ENCODE measurements at places on chromosomes 12 and 14.
A peak's percentile ranks its signal among the peaks of the same experiment; 100 is the strongest.

DNA sequence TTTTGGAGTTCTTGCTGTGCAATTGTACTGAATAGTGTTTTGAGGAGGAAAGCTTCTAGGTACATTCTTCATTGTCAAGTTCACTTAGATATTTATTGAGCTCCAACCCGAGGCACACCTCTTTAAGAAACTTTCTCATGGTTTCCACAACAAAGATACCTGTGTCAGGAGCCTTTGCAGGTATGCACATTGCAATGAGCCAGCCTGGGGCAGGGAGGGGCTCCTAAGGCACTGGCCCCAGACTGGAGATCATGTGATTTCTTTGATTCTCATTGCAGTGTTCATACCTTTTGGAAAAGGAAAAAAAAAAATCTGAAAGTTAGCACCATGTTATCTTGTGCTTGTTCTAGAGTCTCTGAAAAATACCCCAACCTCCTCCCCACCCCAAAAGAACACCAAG is 80.3 kb downstream of the PRMT8 start:
- no peak for DNase-seq

DNA sequence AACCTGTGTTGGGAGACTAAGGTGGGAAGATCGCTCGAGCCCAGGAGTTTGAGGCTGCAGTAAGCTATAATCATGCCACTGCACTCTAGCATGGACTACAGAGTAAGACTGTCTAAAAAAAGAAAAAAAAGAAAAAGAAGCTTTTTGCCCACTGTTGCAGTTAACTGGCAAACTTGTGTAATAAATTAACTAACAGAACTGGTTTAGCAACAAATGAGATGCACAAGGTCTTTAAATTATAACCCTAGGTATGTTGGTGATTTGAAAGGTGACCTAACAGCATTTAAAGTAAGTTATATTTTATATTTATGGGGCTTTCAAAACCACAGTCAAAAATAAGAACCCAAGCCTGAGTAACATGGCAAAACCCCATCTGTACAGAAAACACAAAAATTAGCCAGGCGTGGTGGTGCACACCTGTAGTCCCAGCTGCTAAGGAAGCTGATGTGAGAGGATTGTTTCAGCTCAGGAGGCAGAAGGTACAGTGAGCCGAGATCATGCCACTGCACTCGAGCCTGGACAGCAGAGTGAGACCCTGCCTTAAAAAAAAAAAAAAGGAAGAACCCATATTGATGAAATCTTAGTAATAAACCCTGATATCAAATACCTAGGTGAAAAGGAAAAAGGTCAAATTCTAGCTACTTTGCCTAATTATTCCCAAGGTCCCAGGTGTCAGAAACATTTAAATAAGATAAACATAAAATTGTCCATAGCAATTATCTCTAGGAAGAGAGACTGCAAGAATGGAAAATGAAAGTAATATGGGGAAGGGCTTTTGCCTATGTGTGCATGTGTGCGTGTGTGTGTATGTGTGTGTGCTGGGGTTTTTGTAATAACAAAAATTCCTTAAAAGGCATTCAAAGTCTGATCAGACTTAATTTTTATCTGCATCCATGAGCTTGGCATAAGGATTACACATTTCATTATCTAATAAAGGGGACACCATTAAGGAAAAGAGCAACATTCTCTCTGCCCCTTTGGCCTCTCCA is 15.4 kb downstream of the SYNE2 start:
- peak; percentile 16 for DNase-seq

DNA sequence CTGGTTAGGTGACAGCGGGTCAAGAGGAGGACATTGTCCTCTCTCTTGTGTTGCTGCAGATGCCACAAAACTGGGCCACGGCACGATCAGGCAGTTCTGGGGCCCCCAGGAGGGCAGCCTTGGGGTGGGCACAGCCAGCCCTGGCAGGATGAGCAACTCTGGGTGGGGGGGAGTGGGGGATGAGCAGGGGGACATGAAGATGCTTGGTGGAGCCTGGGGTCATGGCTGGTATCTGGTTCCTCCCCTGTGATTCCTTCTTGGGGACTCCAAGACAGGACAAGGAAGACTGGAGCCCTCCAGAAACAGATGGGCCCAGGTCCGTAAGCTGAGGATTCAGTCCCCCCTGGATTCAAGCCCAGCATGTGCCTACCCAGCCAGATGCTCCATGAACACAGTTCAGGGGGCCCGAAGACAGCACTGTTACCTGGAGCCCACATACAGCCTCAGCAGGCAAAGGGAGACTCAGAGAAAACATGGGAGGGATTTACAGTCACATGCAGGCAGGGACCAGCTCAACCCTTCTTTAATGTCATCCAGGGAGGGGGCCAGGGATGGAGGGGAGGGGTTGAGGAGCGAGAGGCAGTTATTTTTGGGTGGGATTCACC is 10.4 kb downstream of the SERPINA1 start:
- no peak for DNase-seq

GRCh38 chr12:112677050-112677765 is 114.3 kb upstream of the RPH3A start:
- DNase-seq, result no peak

- peak; percentile 77 for DNase-seq
Observed at GRCh38 chr14:92783813-92784431, 10.2 kb upstream of the GOLGA5 start.

GRCh38 chr12:113820309-113820708 is 145.8 kb downstream of the RBM19 start:
- DNase-seq, result no peak

GRCh38 chr14:21498540-21499526 is 12.3 kb downstream of the METTL3 start:
- peak; percentile 64 for DNase-seq

DNA sequence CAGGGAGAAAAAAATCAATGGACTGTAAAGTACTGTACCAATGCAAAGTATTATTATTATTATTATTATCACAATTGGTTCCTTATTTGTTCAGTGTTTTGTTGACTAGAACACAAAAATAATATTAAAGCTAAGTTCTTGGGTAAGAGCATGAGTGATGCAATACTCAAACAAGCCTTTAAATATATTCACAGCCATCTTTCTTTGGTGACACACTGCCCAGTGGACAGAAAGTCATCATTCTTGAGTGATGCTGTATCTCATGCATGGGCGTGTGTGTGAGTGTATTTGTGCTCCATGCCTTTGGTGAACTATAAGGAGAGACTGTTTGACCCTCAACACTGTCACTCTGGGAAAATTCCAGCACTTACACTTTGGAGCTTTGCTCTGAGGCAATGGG is 93.6 kb downstream of the KCNK10 start:
- DNase-seq, result no peak

DNA sequence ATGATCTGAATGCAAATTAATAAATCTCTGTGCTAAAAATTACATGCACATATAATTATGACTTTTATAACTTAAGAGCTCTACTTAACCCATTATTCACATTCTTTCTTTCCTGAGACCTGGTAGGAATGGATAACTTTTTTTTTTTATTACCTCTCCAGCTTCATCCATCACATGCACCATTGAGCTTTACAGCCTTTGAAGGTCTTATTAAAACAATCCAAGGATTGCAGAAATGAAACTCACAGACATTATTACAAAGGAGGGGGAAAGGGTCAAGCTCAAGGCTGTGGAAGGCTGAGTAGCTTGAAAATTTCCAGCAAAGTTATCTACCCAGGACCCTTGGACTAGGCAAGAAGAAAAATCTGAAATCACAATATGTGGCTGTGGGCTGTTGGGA is 202.5 kb upstream of the GRIP1 start:
- DNase-seq, result no peak

DNA sequence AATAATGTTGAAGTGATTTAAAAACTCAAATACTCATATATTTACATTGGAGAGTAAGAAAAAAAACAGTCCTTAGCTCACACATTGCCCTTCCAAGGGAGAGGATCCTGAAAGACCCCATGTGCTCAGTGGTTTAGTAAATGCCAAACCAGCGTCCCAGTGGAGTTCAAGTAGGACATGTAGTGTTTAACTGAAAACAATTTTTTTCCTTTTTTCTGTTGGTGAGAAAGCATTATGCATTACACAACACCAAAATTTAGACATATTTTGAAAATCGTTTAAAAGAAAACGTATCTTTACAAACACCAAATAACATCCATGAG is 33.6 kb downstream of the UBR7 start:
- DNase-seq, result no peak

- no peak for DNase-seq
Observed at GRCh38 chr12:62618319-62618718, 151.7 kb downstream of the MON2 start.

DNA sequence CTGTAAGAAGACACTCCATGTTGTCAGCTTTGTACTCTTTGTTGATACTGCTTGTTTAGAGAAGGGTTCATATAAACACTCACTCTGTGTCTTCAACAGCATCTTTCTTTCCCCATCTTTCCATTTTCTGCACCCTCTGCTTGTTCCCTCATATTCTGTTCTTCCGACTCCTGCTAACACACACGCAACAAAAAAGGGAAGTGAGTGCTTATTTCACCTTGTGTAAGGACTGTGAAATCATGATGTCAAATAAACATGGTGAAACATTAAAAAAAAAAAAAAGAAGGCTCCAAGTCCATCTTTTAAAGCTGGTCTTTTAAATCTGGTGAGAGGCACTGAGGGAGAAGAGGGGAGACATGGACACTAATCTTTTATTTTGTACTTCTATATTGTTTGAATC is 145.4 kb downstream of the RPAP3 start:
- no peak for DNase-seq

Measured in astrocyte of the hippocampus (primary cell).